H7 (cell line): ENCODE measurements at places on chromosomes 13 and 19.
A peak's percentile ranks its signal among the peaks of the same experiment; 100 is the strongest.

GRCh38 chr19:947707-948539 is 22.1 kb downstream of the ARID3A start:
- no peak for DNase-seq

DNA sequence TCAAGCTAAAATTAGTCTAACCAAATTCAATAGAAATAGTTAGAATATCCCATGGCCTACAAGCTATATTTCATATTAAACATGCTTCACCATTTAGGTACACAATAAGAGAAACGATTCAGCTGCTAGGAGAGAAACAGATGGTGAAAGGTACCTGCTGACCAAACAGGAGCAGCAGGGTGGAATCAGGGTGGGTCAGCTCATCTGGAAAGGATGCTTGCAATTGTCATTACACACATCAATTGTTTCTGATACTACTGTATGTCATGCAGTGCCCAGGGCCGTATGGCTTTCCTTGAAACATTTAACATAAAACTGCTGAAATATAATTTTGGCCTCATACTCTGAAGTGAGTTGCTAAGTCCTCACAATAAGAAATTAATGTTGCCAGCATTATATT is 776.0 kb downstream of the DACH1 start:
- no peak for DNase-seq

DNA sequence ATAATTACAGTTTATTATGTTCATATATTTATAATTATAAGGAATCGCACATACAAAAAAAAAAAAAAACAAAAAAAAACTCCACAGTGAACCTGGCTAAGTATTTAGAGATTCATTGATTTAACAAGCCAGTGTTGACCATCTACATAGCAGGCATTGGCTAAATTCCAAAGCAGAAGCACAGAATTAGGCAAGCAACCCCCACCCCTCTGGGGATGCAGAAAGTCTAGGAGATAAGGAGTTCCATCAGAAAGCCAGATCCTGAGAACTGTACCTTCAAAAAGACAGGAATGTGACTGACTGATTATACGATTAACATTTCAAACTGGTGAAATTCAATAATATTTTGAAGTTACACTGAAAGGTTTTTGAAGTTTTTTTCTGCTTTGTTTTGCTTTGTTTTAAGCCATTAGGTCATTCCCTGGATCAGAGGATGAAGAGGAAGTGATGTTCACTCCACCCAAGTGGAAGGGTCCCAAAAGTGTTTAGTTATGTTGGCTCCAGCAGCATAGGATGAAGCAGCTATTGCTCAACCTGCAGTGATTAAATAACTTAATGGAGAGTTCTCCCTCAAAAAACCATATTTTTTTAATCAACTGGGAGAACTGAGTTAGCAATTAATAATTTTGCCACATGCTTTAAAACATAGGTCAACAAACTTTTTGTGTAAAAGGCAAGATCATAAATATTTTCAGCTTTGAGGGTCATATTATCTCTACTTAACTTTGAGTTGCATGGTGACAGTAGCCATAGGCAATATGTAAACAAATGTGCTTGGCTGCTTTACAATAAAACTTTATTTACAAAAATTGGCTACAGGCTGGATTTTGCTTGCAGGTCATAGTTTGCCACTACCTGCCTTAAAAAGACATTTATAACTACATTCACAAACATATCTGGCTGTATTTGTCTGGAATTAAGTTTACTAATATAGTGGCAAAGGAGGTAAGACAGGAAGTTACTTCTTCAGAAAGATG is 49.6 kb downstream of the DOCK9 start:
- DNase-seq = no peak

DNA sequence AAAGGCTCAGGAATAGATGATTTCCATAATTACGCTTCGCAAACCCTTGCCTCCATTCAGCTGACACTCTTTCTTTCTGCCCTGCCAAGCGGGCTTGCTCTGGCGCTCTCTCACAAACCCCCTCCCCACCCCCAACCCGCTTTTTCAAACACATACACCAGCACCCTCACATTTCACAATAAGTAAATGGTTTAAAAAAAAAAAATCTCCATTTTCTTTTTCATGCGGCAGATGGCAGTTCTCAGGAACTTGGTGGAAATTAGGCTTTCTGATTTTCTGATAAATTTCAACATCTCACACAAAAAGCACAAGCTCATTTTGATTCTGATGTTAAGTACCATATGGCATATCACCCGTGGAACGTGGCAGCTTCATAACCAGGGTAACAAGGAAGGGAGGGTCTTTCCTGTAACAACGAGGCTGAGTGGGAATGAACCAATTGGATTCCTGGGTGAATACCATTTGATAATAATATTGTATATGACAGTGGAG is 43.8 kb downstream of the C13orf42 start:
- DNase-seq = no peak

DNA sequence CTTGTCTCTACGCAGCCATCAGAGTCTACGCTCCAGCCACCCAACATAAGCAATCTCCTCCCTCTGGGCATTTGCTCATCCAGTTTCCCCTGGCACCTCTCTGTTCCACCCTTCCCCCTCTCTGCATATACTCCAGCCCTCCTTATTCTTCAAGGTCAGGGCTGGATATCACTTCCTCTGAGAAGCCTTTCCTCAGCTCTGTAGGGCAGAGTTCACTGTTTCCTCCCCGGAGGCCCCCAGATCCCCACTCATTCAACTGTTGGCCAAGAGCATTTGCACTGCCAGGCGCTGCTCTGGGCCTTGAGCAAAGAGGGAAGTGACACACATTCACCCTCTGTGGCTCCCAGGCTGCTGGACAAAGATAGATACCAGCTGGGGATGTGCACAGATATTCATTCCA is 3.3 kb downstream of the FCGRT start:
- no peak for DNase-seq

GRCh38 chr19:7429638-7430282 is 59.1 kb downstream of the PEX11G start:
- no peak for DNase-seq

DNA sequence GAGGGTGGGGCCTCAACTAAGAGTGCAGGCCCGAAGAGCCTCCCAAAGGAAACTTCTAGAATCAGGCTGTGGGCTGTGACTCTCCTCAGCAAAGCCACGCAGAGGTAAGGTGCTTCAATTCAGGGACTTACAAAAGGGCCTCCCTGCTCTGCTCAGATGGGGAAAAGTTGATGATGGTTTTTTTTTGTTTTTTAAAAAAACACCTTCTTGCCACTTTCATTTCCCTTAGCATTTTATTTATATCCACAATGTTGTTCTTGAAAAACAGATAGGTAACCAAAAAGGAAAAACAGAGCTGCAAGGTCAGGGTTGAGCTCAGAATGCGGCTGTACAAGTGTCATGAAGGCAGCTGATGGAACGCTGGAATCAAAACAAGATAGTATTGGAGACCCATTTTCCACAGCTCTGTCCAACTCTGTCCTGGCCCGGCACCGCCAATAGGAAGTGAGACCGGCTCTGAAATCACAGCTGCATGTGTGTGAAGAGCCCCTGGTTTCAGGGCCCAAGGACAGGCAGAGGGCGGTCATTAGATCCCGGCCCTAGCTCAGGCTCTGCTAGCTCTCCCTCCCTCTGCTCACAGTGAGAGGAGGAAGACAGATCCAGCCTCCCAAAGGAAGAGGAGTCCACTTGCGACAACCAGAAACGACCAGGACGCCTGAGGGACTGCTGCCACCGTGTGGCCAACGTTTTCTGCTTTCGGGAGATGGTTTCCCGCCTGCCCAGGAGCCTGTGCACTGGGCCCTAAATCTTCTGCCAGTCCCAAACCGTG is 58.3 kb downstream of the KLF2 start:
- DNase-seq = peak; percentile 96

DNA sequence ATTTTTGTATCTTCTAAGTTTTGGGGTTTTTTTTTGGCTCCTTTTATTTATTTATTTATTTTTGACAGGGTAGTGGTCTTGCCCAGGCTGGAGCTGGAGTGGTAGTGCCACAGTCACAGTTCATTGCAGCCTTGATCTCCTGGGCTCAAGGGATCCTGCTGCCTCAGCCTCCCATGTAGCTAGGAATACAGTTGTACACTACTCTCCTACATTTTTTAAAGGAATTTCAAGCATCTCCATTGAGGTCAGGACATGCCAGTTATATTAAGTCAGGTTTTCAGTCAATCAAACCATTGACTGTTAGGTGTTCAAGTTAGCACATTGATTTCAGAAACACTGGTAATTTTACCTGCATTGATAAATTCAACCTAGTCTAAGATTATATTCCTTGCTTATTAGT is 480.5 kb upstream of the SPRY2 start:
- DNase-seq = no peak

DNA sequence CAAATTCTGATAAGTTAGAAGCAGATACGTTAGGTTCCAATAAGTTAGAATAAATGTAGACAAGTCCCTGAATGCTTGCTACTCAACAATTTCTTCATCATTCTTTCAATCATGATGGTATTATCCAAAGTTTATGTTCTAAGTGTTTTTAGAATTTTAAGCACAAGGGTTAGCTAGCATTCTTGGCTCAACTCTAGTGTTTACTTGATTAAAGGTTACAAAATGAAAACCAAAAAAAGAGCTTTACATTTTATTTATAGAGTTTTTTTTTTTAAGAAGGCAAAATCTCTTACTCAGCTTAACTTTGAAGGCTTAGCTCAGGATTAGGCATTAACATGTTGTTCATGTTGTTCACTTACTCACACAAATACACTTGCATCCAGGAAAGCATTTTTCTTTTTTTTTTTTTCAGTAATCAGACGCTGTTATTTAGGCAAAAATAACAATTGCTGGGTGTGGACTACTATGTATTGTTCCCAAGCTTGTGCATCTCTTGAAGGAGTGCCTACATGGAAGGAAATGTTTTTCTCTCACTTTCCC is 420.6 kb downstream of the DCT start:
- DNase-seq = no peak

- no peak for DNase-seq
Measured at GRCh38 chr13:25819856-25820530, 231.8 kb downstream of the SHISA2 start.

DNA sequence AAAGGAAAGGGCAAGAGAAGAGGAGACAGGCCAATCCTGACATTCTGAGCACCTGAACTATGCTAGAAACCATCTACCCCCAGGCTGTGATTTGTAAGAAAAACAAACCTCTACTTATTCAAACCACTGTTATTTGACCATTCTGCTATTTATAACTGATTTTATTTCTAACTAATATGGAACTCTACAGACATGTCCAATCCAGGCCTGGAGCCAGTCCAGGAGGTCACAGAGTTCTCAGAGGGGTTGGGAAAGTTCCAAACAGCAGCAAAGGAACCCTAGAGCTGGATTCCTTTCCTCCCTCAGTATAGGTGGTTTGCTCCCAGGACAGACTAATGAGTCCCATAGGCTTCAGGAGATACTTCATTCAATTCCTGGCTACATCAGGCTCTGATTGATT is 24.2 kb downstream of the SIAH3 start:
- DNase-seq = no peak

DNA sequence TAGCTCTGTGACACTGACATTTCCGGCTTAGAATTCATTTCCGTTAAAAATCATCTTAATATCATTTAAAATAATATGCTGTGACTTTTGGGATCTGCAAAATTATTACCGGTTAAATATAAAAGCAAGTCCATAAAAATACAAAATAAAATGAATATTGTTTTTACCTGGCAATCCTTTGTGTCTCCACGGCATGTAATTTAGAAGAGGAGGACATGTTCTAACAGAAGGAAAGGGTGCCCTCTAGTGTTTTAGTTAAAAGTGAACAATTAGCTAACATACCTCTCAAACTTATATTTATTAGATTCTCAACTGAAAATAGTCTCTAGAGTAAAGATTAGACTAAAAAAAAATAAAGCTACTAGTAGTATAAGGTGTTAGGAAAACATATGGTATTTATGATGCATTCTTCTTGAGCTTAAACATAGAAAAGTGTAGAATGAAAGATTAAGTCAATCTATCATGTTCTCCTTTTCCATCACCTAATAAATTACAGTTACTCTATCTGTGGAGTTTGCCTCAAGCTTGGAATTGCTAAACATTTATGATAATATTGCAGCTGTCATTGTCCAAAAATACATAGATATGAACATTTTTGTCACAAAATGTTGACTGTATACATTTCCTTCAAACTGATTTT is 676.7 kb upstream of the SPRY2 start:
- peak; percentile 19 for DNase-seq

- no peak for DNase-seq
Measured at GRCh38 chr13:33110713-33111413, 94.6 kb downstream of the KL start.

GRCh38 chr19:33461256-33462111 is 60.1 kb downstream of the PEPD start:
- peak; percentile 45 for DNase-seq

GRCh38 chr13:111302045-111302726 is 18.3 kb upstream of the TEX29 start:
- DNase-seq = no peak

DNA sequence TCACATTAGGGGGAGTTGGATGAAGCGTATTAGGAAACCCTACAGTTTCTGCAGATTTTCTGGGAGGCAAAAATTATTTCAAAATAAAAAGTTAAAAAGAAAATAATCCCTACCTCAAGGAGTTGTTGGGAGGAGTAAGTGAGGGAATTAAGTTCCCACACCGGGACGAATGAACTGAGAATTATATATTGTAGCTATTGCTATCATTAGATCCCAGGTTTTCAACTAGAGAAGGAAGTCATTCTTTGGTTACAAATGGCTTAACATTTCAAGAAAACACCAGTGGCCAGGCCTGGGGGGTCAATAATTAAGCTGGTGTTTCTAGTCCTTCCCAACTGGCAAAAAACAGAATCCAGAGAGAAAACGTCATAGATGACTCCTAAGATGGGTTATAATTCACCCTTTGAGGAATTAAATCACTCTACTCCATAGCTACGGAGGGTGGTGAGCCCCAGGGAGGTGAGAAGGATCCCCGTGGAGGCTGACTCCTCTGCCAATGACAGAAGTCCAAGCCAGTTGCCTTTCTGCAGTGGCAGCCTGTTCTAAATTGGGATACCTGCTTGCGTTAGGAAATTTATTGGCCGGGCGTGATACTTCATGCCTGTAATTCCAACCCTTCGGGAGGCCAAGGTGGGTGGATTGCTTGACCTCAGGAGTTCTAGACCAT is 1.2 kb upstream of the MYDGF start:
- no peak for DNase-seq

GRCh38 chr19:39554701-39555311 is 14.8 kb upstream of the EID2 start:
- no peak for DNase-seq

- no peak for DNase-seq
Measured at GRCh38 chr19:46448601-46449000, 19.9 kb upstream of the PNMA8C start.

DNA sequence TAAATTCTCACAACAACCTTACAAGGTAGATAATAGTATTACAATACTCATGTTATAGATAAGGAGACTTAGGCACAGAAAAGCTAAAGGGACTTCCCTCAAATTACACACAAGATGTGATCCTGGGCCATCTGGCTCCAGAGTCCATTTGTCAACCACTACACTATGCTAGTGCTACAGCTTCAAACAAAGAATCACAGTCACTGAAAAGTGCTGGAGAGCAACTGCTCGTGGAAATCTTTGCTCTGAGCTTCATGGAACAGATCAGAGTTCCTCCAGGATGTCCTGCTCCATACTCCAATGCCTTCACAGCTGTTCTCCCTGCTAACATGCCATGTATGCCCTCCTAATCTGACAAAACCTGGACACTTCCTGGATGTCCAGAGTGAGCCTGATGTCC is 271.2 kb downstream of the ENOX1 start:
- DNase-seq = no peak

GRCh38 chr19:17389957-17390664 is 3.9 kb downstream of the CCDC194 start:
- peak; percentile 86 for DNase-seq

- no peak for DNase-seq
Measured at GRCh38 chr19:7254590-7254989, 39.6 kb downstream of the INSR start.
